ENCODE measurements at places on chromosomes 2 and 18.
A peak's percentile ranks its signal among the peaks of the same experiment; 100 is the strongest.

DNA sequence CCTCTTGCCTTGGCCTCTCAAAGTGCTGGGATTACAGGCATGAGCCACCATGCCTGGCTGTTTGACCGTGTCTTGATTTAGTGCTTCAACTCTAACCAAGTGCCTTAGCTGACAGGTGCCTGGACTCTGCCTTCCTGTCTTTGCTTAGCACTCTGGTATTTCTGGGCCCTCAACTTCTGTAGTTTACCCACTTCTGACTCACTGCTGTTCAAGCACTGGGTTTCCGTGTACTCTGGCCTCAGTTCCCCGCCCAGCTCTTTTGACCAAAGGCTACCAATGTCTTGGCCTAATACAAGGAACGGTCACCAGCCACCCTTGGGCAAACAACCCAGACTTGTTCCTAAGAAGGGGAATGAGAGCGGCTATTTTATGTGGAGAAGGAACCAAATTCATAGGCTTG is 35.7 kb upstream of the CABLES1 start:
- DNase-seq = no peak

- no peak for DNase-seq
Observed at GRCh38 chr18:48645427-48646002, 106.7 kb downstream of the CTIF start.

- DNase-seq = no peak
Observed at GRCh38 chr2:48482313-48482712, 47.6 kb upstream of the STON1 start.

DNA sequence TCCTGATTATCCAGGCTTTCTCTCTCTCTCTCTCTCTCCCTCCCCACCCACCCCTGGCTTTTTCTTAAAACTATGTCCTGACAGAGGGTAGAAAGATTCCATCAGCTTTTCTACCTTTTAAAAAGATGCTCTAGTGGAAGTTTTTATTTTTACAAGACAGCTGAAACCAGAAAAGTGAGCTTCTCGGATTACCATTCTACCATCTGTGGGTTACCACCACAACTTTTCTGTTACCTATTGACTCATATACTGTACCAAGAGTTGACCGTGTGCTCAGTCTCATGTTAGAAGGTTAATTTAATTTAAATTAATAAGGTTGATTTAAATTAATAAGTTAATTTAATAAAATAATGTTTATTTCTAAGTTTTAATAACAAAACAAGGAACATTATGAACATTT is 137.6 kb downstream of the UPP2 start:
- DNase-seq = no peak

- DNase-seq = no peak
Observed at GRCh38 chr2:170204298-170204951, 26.5 kb downstream of the MYO3B start.

GRCh38 chr2:120109186-120110061 is 96.5 kb downstream of the EPB41L5 start:
- DNase-seq = peak; percentile 2

DNA sequence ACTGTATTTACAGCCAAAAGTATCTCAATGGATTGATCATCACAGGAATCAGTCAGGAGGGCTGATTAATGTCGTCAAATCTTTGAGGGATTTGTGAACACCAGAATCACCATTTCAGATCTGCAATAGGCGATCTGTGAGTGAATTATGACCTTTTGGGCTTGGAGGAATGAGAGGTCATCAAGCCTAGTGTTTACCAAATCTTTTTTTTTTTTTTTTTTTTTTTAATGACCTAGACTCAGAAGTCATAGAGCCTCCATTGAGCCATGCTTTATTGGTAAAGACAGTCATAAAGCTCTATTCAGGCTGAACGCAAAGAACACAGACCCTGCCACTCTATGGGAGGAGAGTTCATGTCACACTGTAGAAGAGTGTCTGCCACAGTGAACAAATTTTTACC is 97.7 kb downstream of the SOCS6 start:
- DNase-seq = no peak

- no peak for DNase-seq
Observed at GRCh38 chr2:229971298-229971790, 49.0 kb downstream of the FBXO36 start.

GRCh38 chr2:61165946-61166345 is 4.0 kb downstream of the C2orf74 start:
- no peak for DNase-seq

- DNase-seq = no peak
Observed at GRCh38 chr2:113967272-113967671, 77.4 kb downstream of the ACTR3 start.

Data from GM12892 (cell line).